ENCODE measurements at places on chromosomes 16 and 17.

DNA sequence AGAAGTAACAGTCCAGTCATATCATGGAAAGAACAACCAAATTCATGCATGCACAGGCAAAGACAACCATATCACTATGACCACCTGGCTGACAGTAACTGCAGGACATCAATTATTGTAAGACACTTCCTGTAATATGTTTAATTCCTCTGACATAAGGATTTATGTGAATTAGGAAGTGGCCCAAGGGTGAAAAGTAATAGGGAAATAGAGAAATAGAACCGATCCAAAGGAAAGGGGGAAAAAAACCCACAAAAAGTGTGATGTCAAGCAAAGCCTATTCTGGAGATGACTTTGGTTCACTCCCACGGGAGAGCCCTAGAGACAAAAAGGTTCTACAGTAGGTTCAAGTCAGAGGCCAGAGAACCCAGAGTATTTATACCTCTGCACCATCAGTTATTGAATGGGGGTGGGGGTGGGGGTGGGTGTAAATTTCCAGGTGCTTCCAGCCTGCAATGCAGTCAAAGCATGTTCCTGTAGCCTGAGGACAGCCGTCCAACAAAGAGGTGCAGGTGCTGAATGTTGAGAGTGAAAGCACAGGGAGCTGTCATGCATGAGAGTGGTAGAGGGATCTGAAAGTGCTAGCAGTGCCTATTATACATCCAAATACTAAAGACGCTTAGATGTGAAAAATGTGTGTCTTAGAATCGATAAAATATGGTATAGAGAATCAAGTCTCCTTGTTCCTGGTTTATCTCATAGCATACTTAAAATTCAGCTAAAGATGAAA is 95.6 kb upstream of the HLF start:
- no peaks in the 10 kb centered on the region for H3K27me3 ChIP-seq
- no peak for DNase-seq
- no peaks in the 10 kb centered on the region for H3K36me3 ChIP-seq
- no peak overlapping the region for H3K4me3 ChIP-seq
- H3K4me1 ChIP-seq = peaks cover 3% of the 10 kb centered on the region
- H3K27ac ChIP-seq = no peak overlapping the region

- peaks cover 4% of the 10 kb centered on the region for H3K27me3 ChIP-seq
- H3K4me3 ChIP-seq = no peak overlapping the region
- no peaks in the 10 kb centered on the region for H3K36me3 ChIP-seq
These were observed 98.7 kb downstream of the ABCC12 start for GRCh38 chr16:48057048-48057447.

DNA sequence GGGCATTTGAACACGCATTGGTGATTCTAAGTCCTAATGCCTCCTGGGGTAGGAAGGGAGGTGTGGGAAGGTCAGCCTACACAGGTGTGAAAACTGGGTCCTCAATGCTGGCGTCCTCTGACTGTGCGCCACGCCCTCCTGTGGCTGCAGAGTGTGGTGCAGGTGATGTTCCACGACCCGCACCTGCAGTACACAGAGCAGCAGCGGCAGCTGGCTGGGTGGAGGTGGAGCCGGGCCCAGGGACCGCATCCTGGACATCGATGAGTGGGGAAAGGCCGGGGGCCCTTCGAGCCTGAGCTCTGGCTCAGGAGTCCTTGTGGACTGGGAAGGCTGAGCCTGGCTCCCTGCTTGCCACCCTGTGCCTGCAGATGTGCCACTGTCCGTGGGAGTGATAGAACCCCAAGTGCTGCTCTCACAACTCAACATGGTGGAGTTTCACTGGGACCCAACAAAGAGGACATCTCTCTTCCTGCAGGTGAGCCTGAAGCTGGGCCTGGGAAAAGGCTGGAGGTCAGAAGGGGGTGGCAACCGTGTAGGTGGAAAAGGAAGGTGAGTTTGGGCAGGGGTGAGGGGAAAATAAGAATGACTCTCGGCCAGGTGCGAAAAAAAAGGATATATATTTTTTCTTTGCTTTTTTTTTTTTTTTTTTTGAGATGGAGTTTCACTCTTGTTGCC is 14.0 kb upstream of the STAC2 start:
- peak; percentile 60 for DNase-seq
- H3K4me3 ChIP-seq = no peak overlapping the region
- H3K36me3 ChIP-seq = no peaks in the 10 kb centered on the region
- no peak overlapping the region for H3K27ac ChIP-seq
- peaks cover 6% of the 10 kb centered on the region for H3K27me3 ChIP-seq

- no peaks in the 10 kb centered on the region for H3K27me3 ChIP-seq
- H3K36me3 ChIP-seq = no peaks in the 10 kb centered on the region
- H3K4me1 ChIP-seq = no peaks in the 10 kb centered on the region
These were observed 34.6 kb upstream of the MYOCD start for GRCh38 chr17:12631076-12631475.
